CD8-positive, alpha-beta memory T cell (primary cell): ENCODE measurements at places on chromosomes 1 and 21. TPM values are rescaled to one million over a fixed set of nuclear protein-coding genes. Genes with fewer than 3 reads are reported as not detected.
A peak's percentile ranks its signal among the peaks of the same experiment; 100 is the strongest.

RYR2 gene
- total RNA-seq = 0.13 TPM

DNA sequence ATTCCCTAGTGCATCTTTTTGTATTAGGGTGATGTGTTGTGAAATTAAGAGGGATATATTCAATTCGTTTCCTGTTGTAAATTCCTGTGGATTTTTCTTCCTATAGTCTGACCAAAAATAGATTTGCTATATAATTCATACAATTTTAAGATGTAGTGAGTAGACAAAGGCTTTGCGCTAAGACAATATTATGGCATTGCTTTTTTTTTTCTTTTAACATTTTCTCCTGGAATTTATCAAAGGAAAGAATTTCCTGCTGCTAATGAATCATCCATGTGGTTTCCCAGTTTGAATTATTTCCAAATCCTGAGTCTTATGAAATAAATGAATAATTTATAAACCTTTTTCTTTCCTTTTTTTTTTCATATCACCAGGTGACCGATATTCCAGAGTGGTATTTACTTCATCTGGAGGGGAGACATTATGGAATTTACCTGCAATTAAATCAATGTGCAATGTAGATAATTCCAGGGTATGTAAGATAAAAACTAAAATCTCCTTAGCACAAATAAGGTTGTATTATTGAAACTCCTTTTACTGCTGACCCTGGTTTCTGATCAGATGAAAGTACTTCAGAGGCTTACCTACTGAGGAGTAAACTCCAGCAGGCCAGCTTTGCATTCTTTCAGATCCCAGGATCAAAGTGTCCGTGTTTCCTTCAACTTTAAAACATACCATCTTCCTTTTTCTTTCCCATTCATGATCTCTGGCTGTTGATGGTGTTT, 148.4 kb downstream of the TLR5 start:
- no peak for DNase-seq

- DNase-seq = peak; percentile 76
These were observed 28.3 kb downstream of the EIF2D start for GRCh38 chr1:206583707-206584648.

DNA sequence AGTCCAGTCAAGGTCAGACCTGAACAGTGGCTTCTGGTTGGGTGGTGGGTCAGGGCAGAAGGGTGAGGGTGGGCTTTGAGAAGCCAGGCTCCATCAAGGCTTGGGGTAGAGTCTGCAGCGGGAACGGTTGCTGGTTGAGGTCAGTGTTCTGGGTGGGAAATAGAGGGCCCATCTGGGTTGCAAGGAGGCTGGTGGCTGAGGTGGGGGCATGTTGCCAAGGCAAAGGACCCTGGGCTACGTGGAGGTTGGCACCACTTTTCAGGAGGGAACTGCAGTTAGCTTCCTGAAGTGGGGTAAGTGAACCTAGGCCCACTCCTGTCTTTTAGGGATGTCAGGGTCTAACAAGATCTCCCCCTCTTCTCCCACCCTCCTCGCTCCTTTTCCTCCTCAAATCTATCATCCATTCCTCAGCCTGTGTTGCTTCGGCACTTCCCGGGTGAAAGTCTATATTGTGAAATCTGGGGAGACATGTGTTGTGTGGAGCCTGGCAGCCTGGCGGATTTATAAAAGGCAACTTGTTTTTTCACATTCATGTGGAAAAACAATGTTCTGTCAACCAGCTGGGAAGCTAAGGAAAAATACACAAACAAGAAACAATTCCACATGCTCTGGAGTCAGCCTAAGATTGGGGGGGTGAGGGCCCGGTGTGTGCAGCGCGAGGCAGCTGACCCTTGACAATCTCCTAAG, 1.5 kb downstream of the IL22RA1 start:
- DNase-seq = no peak

DNA sequence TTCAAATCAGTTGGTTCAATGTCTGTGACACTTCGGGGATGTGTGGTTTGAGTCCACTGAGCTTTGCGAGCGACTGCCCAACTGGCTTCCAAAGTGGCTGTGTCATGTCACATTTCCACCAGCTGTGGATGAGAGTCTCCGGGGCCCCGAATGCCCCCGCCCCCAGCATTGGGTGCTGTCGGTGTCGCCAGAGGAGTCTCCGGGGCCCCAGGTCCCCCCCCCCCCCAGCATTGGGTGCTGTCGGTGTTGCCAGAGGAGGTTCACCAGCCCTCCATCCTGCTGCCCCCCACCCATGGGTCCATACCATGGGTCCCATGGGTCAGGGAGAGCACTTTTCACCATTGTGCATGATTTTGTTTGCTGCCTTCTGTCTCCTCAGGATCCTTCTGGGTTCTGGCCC, 9.0 kb upstream of the SMYD3 start:
- no peak for DNase-seq

COL9A2 gene
- 4.4 TPM for total RNA-seq

TCEA3 gene
- total RNA-seq = 1.4 TPM

GRCh38 chr1:32198237-32199042, 2.0 kb upstream of the CCDC28B start:
- DNase-seq = no peak

DNA sequence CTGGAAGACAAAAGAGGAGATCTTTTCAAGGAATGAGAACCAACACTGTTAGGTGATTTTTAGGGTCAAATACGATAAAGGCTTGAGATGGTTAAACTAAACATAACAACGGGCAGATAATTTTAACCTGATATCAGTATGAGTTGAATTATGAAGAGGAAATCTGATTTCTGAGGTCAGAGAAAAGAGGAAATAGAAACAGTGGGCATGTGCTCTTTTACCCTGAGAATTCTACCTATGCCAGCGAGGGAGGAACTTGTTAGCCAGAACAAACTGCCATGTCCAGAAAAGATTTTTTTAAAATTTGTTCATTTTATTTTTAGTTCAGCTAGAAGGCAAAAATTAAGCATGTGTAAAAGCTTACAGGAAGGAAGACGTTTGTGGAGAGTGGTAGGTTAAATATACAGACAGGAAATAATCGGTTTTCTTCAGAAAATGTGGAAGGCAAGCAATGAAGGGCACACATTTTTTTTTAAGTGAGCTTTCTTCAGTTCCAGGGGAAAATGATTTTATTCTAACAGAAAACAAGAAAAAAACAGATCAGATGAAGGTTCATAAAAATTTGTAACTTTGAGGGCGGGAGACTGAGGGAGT, 1745.3 kb downstream of the MRPL39 start:
- DNase-seq = no peak

DNA sequence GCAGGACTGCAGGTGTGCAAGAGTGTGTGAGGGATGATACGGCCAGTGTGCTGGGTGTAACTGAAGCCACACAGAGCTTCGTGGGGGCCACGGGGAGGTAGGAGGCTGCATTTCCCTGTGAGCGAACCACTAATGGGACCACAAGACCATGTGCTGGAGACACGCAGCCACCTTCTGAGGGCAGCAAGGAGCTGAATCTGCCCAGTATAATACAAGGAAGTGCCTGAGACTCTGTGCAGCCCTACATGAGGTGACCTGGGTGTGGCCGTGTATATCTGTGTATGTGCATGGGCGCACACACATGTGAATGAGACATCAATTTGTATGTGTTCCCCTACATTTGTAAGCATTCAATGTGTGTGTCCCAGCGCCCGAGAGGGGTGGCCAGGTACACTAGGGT, 50.8 kb downstream of the CHD5 start:
- no peak for DNase-seq

GRCh38 chr1:100657876-100658715, 61.4 kb upstream of the VCAM1 start:
- no peak for DNase-seq

CD34 gene
- not detected for total RNA-seq

LCE3D gene
- not detected for total RNA-seq

- DNase-seq = peak; percentile 70
These were observed 32.5 kb downstream of the XKR8 start for GRCh38 chr1:27992276-27992675.

KCNJ10 gene
- not detected for total RNA-seq

OR2T29 gene
- total RNA-seq = not detected

DNA sequence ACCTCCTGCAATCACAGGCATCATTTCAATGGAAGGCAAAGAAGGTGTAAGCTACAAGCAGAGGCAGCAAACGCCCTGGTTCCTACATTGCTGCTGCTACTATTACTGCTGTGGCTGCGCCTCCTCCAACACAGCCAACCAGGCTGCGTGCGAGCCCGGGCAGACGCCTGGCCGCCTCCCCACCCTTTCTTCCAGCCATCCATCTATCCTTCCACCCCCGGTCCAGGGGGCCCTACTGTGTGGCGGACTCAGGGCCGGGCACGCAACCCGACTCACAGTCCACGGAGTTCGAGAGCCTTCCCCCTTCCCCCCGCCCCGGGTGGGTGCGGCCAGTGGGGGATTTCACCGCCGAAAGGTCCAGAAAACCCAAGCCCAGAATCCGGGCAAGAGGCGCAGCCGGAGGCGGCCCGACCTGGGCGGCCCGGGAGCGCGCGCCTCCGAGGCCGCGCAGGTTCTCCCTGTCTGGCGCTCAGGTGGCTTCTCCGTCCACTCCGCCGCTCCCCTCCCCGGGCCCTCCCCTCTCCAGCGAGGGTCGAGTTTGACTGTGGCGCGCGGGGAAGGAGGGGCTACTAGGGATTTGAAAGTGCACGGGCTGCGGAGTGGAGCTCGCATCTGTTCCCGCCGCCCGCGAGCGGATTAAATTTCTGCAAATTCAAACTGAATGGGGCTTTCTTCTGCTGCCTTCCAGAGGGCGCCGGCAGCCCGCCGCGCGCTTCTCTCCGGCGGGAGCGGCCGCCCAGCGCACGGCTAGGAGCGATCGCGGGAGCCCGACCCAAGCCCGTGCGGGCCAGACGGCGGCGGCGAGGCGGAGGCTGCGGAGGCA, at the start of gene HUNK:
TSS of gene HUNK (plus strand) at position 569 of the 823 bp plus-strand sequence. CDS start 655 bp downstream, outside the sequence.
- no peak for DNase-seq

HEYL gene
- 0.09 TPM for total RNA-seq

CFHR5 gene
- total RNA-seq = not detected

DNA sequence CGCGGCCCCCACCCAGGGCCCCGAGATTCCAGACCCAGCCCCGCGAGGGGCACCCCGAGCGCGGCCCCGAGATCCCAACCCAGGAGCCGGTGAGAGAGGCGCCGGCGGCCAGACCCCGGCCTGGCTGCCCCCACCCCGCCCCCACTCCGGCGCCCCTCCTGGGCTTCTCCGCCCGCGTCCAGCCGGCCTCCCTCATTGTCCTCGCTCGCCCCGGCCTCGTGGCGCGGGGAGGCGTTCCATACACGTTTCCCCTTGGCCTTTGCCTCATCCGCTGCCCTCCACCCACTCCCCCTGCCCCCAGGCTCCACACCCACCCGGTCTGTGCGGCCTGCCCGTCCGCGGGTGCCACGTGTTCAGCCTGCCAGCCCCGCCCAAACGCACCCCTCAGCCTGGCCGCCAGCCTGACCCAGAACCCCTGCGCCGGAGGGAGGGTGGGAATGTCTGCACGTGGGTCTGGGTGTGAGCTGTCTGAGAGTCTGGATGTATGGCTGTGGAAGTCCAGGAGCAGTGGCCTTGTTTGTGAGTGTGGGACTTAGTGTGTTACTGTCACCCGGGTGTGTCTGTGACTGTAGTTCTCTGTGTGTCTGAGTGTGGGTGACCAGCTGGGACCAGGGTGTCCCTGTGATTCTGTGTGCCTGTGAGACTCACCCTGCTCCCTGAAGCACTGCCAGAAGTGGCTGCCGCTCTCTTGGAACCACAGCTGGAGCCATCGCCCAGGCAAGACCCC, 681 bp downstream of the B4GALT2 start:
- no peak for DNase-seq

- DNase-seq = no peak
These were observed 173.8 kb downstream of the ETS2 start for GRCh38 chr21:38979271-38980121.

DAP3 gene
- total RNA-seq = 160 TPM

MAP3K21 gene
- total RNA-seq = 2.8 TPM
